ENCODE measurements at places on chromosomes 7 and 10.

- no peak for DNase-seq
These were observed 76.4 kb downstream of the LARP4B start for GRCh38 chr10:855079-855478.

- DNase-seq = no peak
These were observed 10.6 kb upstream of the SLC18A3 start for GRCh38 chr10:49599546-49599945.

- DNase-seq = no peak
These were observed 11.8 kb upstream of the DRGX start for GRCh38 chr10:49407552-49408137.

DNA sequence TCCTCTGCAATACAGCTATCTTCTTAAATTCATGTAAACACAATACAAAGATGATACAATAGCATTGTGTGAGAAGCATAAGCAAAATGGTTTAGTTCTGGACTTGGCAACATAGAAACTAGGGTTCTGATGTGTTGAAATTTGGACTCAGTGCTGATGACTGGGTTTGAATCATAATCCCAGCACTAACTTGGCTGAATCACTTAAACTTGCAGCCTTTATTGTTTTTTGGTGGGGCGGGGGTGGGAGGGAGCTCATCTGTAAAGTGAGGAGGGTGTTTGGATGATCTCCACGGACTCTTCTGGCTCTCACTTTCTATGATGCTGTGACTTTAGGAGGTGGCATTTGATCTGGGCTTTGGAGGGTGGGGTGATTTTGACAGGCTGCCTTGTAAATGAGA lies 158.2 kb downstream of the WNT2 start:
- DNase-seq = no peak

- DNase-seq = no peak
These were observed 23.3 kb downstream of the ANTXRL start for GRCh38 chr10:46310143-46310514.

- no peak for DNase-seq
These were observed 1.9 kb downstream of the DLX5 start for GRCh38 chr7:97022491-97023306.

DNA sequence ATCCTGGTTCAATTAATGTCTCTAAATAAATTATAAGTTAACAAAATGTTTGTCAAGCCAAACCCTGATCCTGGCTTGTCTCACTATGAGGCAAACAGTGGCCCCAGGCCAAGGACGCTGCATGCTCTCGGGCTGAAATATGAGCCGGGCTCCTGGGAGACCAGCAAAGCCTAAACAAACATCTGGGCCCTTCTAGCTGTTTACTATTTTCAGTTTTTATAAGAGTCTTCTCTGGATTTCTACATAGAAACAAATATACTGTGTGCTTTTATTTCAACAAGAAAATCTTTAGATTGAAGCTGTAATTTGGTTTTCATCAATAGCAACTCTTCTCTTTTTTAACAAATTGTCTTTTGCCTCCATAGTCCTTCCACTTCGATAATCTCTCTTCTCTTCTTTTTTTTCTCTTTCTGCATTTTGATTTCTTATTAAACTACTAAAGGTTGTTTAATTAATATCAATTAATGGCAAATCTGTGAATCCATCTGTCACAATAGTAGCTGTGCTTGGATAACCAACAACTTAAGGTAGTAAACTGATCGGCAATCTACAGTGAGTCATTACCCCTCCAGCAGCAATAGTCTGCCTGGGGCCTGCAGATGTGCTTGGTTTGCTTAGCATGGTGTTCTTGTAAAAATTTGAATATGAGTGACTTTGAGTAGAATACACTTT lies 83.3 kb upstream of the DNAJC1 start:
- peak; percentile 57 for DNase-seq

DNA sequence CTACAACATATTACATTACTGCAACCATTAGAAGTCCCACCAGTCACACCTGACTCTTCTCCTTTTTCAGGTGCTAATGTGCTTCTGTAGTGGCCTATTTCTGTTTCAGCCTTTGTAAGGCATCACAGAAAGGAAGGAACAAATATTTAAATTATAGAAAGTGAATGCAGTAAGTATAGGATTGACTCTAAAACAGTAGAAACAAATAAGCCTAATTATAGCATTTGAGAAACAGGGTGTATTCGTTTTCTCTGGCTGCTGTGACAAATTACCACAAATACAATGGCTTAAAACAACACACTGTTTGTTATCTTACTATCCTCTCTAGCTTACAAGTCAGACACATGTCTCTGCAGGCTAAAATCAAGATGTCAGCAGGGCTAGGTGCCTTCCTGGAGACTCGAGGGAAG lies 69.4 kb downstream of the CCSER2 start:
- DNase-seq = no peak

DNA sequence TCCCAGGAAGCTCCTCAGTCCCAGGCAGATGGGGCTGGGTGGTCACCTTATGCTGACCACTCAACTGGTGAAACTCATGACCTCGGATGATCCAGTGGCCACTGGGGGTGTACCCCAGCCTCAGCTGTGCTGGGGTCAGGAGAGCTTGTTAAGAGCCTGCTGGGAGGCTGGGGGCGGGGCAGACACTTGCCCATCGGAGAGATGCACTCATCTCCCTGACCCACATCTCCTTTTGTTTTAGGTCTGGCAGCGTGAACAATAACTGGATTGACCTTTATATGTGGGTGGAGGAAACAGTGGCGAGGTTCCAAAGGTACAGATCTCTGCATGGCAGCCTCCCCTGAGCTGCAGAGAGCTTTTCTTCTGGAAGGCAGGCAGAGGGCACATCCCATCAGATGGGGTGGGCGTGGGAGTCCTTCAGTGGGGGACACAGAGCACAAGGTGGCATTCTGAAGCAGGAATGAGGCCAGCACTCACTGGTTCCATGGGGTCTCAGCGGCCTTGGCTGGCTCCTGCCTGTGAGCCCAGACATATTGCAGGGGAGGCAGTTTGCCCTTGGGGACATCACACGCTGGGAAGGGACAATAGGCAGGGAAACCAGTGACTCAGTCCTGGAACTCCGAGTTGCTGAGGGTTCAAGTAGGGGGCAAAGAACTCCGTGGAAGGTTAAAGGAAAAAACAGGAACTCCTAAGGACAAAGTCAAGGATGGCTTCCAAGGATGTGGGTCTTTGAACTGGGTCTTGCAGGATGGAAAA lies 5.2 kb downstream of the ANTXRL start:
- no peak for DNase-seq

- DNase-seq = no peak
These were observed 29.4 kb upstream of the CACNA2D1 start for GRCh38 chr7:82472966-82473365.

DNA sequence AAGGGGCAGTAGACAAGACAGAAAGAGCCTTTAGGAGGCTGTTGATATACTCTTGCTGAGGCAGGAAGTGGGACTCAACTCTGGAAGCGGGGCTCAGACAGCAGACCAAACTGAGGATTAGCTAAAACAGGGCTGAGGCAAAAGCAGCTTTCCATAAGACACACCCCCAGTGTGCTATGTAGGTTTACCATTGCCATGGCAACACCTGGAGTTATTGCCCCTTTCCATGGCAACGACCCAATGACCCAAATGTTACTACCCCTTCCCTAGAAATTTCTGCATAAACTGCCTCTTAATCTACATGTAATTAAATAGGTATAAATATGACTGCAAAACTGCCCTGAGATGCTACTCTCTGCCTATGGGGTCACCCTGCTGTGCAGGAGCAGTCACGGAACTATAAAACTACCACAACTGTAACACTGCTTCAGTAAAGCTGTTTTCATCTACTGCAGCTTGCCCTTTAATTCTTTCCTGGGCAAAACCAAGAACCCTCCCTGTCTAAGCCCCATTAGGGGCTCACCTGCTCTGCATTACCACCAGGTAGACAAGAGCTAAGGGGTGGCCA lies 348.4 kb upstream of the PODXL start:
- no peak for DNase-seq

GRCh38 chr10:10326116-10326515 lies 691.6 kb upstream of the CELF2 start:
- no peak for DNase-seq

GRCh38 chr7:132352800-132353199 lies 223.5 kb downstream of the PLXNA4 start:
- DNase-seq = no peak

GRCh38 chr7:139883814-139884213 lies 54.8 kb downstream of the TBXAS1 start:
- DNase-seq = no peak

GRCh38 chr10:123857616-123858015 lies 34.0 kb downstream of the CPXM2 start:
- DNase-seq = no peak

DNA sequence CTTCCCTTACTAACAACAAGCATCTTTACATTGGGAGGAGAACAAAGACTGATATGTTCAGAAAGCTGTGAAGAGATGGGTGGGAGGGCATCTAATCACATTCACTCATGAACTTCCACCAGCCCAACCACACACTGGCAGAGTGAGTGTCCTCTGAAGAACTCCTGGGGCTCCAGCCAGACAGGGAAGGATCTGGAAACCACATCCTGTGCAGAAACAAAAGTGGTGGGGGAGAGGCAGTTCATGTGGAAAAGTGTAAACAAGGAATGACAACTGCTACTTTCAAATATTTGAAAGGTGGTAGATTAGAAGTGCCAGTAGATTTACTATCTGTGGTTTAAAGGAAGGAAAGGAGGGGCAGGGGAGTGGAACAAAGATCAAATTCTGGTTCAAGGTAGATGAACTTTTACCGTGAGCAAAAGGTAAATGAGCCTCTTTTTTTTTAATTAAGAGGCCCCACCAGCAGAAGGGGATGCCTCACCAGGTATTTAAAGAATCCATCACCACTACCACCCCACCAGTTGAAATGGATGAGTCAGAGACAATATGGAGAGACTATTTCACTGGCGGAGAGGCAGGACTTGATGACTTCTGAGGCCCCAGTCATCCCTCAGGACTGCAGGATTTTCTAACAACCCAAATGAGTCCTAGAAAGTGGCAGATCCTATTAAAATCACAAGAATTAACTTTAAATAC lies 34.5 kb downstream of the GOT1 start:
- no peak for DNase-seq

DNA sequence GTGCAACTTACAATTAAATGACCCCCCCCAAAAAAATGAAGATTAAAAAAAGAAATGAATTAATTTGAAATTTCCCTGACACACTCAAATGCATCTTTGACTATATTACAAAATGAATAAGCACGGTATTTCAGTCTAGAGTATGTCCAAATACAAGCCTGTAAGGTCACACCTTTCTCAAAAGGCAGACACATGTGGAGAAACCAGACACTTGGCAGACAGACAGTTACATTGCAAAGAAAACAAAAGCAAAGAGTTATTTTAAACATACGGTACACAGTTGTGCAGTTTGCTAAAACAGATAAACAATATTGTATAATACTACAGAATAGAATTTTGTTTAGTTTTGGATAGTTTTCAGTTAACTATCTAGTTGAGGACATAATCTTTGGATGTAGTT lies 153.0 kb downstream of the ATE1 start:
- DNase-seq = no peak

DNA sequence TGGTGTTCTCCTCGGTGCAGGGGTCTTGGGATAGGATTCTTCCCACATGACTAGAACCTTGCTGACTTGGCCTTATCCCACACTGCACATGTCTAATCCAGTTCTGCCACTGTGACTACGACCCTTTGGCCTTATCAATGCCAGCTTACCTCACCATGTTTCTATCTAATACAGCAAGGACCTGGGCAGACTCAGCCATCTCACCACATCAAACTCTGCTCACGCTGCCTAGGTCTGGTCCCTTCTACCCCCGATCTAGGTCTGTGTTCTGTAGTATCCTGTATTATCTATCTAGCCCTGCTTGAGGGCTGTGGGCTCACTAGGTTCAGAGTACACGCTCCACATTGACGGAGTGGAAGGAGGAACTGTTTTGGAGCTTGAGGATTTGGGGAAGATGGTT lies 282.4 kb downstream of the HPSE2 start:
- no peak for DNase-seq

DNA sequence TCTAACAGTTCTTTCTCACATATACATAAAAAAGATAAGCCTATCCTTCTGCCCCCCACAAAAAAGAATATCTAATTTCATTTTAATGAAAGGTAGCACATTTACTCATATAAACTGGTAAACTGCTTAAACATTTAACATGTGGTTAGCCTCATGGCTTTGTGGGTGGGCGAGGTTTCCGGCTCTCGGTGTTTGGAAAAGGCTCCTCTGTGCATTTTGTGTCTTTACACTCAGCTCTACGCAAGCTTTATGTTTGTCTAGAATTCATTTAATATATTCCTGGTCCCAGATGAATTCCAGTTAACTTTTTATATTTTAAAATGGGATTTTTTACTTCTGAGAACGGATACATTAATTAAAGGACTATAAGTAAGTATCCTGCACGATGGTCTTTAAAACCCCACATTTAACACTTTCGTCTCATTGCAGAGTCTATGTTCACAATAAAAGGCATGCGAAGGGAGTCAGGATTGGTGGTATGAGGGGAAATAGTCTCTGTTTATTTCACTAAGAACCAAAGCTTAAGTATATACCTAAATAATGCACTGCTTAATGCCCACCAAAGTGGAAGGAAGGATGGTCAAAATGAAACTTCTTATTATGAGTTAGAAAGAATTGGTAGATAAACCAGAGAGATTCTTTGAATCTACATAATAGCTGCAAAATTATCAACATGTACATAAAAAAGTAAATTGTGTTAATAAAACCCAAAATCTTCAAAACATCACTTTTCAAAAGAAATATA lies 197.2 kb downstream of the CRPPA start:
- no peak for DNase-seq

DNA sequence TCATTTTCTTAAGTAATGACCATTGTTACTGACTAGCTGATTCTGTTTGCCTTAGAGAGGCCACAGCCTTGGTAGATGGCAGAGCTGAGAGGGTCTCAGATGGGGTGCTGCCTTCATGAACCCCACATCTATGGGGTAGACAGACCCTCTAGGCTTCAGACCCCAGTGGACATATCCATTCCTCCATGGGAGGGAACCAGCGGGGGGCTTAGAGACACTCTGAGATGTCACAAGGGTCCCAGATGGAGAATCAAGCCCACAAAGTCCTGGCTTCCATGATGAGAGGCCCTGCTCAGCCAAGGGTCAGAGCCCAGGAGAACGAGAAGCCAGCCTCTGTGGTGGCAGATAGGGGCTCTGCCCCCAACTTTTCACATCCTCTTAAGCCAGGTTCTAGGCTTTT lies 408.6 kb downstream of the TCERG1L start:
- DNase-seq = no peak

- no peak for DNase-seq
These were observed 42.6 kb downstream of the WIPF3 start for GRCh38 chr7:29848941-29849340.

DNA sequence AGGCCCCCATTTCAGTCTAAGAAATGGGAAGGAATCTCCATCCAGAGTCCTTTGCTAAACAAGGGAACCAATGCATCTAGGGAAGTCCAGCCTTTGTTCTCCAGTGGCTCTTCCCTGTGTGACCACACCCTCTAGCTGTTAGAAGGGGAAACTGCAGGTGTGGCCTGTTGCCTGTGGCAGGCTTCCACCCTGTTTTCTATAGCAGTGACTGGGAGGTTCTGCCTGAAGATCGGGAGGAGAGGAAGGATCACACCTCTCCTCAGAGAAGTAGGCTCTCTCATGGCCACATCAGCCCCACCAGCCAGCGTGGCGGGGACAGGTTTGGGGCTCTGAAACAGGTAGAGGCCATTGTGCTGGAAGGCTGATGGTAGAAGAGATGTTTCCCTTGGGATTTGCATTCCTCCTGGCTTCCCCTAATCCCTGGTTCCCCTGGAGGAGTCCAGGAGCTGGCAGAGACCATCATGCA lies 47.7 kb upstream of the TRIM8 start:
- DNase-seq = no peak

All from NCI-H446 treated with DMSO at 0.1 percent for 48 hours (cell line).